ENCODE measurements at places on chromosomes 7 and 10.

- peak; percentile 37 for DNase-seq
Observed at GRCh38 chr7:140646931-140647647, 6.5 kb upstream of the DENND2A start.

GRCh38 chr10:67883710-67884312 is 645 bp upstream of the SIRT1 start:
- DNase-seq: no peak

DNA sequence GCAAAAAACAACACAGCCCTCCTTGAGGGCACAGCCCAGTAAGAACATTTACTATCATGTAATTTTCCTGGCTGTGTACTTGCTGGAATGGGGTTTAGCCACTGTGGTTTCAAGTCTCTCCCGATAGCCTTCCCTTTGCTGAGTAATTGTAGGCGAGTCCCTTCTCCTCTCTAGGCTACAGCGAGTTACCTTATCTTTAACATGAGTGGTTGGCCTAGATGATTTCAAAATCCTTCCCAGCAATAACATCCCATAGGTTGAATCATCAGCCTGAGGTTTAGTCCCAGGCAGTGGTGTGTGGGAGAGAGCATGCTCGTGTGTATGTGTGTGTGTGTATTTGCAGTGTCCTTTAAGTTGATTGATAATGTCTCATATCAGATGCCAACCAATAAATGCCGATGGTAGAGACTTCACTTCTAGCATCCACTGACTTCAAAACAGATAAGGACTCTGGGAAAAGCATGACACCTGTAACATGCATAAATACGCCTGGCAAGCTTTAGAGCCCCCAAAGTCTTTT is 142.9 kb upstream of the ZMIZ1 start:
- no peak for DNase-seq

GRCh38 chr10:96831867-96832720 is at the start of gene LCOR:
TSS of gene LCOR (plus strand) at chr10:96832298. CDS start at chr10:96949058, 116,760 bp downstream.
- peak; percentile 87 for DNase-seq

- no peak for DNase-seq
Observed at GRCh38 chr10:116777006-116777405, 34.6 kb upstream of the HSPA12A start.

DNA sequence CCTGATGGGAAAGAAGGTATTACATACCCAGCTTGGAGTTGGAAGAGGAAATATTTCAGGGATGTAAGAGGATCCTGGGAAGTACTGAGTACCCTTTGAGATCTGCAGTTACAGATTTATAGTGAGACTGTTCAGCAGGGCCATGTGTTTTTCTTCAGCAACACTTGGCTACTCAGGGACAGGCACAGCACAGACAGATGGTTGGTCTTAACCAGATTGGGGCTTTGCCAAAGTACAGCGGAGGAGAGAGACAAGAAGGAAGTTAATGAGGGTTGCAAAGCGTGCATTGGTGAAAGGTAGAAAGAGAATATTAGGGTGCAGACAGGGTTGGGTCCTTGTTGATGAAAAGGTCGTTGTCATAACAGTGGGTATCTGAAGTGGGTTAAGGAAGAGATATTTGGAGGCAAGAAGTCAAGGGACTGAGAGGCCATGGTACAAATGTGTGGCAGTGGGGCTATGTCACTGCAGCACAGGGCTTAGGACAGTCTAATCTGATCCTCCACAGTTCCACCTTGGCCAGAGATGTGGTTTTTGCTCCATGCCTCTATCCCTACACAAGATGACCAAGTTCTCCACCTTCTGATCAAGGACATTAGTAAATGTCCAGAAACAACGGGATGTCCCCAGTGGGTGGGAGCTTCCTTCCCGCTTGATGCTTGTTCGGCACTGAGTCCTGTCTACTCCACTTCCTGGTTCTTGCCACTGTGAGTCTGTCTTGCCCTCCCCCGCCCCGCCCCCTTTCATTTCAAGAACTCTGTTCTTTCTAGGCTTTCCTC is 18.9 kb upstream of the DNAJC1 start:
- DNase-seq: peak; percentile 20

GRCh38 chr7:76223286-76223972 is 21.7 kb downstream of the SRRM3 start:
- no peak for DNase-seq

DNA sequence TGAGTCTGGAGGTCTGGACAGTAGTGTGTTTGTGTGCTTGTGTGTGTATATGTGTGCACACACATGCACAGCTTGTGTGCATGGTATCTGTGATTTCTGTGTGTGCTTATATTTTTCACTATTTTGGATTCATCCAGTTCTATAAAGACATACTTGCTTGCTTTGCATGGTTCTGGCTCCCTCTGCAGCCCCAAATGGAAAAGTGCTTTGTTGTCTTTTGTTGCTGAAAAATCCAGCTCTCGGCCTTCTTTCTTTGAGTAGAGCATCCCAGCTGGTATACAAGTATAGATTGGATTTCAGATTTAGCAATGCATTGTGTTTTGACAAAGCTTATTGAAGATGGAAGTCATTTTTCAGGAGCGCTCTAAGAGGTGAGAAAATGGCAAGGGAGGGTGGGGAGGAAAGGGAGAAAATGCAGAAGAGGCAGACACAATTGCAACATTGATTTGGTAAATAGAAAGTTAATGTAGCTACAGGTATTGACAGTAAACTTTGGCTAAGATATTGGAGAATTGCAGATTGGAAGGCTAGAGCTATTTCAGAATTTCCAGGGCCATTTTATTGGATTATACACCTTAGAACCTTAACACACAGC is 333.9 kb downstream of the AUTS2 start:
- DNase-seq: no peak

GRCh38 chr7:151637781-151638261 is 118.1 kb upstream of the RHEB start:
- no peak for DNase-seq

DNA sequence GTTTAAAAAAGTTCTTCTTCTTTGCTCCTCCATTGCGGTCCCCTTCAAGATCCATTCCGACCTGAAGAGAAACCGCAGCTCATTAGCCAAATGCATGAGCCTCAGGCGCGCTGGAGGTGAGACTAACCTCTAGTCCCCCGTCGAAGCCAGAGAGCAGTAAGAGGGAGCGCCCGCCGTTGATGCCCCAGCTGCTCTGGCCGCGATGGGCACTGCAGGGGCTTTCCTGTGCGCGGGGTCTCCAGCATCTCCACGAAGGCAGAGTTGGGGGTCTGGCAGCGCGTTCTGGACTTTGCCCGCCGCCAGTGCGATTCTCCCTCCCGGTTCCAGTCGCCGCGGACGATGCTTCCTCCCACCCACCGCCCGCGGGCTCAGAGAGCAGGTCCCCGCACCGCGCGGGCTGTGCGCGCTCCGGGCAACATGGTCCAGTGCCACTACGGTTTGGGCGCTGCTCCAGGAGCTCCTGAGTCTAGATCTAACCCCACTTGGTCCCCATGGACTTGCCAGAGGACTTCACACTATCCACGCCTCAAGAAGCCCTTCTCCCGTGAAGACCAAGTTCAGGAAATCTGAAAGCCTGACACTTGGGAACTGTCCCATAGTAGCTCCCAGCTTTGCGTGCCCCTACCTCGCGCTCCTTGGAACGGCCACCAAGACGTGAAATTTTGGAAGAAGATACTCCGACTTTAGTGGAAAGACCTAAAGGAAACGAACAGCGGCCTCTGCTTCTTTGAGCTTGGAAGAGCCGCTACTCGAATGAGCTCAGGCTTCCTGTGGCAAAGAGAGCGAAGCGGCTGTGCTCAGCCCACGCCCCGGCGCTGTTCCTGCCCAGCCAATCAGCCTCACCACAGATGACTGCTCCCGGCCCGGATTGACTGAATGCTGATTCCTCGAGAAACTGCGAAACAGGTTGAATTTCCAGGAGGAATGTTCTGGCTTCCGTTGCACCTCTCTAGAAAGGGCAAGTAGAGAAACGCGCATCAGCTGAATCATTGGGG is at the start of gene ABCB1:
ABCB1 (minus strand) TSS at position 755 of the 995 bp plus-strand sequence; CDS start at position 55, 700 bp downstream.
- DNase-seq: peak; percentile 75

DNA sequence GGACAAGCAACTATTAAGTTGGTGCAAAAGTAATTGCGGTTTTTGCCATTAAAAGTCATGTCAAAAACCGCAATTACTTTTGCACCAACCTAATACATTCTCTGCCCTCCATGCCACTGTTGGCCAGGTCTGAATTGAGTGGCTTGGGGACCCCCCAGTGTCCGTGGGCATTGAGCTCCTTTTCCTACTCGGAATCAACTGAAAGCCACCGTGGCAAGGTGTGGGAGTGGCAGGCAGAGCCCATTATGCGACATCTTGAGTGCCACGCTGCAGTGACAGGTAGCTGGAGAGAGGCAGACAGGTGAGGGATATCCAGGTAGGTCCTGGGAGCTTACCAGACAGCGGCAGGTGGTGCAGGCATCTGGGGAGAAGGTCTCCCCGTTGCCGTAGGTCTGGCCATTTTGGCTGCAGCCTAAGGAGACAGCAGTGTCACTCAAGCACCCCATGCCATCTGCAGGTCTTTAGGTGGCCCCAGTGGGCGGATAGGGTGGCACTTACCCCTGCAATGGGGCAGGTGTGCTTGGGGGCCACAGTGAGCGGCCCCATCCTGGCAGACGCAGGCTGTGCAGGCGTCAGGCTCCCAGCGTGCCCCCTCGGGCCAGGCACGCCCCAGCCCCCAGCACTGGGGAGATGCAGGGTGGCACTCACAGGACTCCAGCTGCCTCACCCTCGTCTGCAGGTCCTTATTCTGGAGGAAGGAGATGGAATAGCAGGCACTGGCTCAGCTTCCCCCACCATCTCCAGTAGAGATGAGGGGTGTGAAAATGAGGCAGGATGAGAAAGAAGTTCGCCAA is 3.5 kb downstream of the KCP start:
- no peak for DNase-seq

GRCh38 chr10:1199345-1199673 is 143.1 kb downstream of the WDR37 start:
- DNase-seq: peak; percentile 7

DNA sequence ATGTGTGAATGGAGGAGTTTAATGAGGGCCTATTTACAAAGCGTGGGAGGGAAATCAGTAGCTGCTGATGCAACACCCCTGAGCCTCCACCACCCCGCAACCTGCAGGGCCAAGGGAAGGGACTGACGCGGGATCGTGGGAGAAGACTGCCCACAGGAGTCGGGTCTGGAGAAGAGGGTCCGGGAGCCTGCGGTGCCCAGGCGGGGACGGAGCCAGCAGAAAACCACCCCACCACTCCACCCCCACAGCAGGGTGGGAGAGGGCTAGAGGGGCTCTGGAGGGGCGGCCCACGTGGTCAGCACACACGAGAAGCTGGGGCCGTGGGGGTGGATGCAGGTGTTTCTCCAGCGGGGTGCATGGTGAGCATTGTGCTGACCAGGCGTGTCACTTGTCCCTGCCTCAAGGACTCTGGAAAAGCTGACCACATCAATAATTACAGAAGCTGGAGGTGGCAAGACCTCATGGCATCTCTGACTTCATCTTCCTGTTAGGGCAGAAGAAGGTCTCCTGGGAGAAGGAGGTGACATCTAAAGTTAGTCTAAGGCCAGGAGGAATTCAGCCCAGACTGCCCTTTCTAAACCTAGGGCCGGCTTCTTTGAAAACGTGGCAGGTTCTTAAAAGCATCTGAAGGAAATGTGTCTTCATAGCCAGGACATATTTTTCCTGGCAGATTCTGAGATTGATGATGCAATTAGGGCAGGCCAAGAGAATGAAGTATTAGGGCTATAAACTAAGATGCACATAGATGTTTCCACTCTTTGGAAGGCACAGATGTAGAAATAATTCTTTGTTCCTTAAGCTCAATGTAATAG is 150.9 kb downstream of the RGS10 start:
- DNase-seq: no peak

DNA sequence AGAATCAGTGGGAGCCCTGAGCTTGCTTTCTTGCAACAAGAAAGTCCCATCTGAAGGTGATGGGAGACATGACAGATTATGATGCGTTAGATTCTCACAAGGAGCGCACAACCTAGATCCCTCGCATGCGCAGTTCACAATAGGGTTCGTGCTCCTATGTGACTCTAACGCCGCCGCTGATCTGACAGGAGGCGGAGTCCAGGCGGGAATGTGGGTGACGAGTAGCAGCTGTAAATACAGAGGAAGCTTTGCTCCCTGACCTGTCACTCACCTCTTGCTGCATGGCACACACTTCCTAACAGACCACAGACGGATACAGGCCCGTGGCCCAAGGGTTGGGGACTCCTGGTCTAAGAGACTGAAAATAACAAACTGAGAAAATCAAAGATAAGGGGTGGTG is 1163.4 kb upstream of the AUTS2 start:
- DNase-seq: no peak

GRCh38 chr10:128029731-128030369 is 96.4 kb downstream of the MKI67 start:
- DNase-seq: no peak

GRCh38 chr7:100835903-100836811 is 8.8 kb upstream of the EPHB4 start:
- peak; percentile 78 for DNase-seq

GRCh38 chr10:1162481-1163203 is 106.5 kb downstream of the WDR37 start:
- no peak for DNase-seq

Data from transverse colon (tissue), 4 donors.